ENCODE measurements at places on chromosomes 7 and 10.

- DNase-seq: no peak
Observed at GRCh38 chr7:131002600-131002999, 268.6 kb upstream of the KLF14 start.

GRCh38 chr7:52962402-52963076, 72.9 kb upstream of the POM121L12 start:
- DNase-seq: no peak

- DNase-seq: peak; percentile 5
Observed at GRCh38 chr7:18693406-18693805, 197.9 kb downstream of the HDAC9 start.

GRCh38 chr7:154438571-154439367, 386.6 kb downstream of the DPP6 start:
- DNase-seq: no peak

DNA sequence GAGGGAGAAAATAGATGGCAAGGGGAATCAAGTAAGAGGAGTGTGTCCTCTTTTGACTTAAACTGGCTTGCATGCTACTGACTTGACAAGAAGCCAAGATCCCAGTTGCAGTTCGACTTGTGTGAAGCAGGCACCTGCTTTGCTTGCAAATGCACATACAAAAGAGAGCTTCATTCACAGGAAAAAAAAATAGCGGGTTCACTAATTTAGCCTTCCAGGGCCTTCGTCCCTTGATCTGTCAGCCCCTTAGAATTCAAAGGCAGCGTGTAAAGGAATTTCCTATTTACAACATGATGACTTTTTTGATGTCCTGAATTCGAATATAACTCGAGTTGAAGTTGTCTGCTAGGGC, 192.1 kb downstream of the CELF2 start:
- no peak for DNase-seq

All from HuH-7.5 (cell line).